ENCODE measurements at places on chromosomes 11 and 22.

DNA sequence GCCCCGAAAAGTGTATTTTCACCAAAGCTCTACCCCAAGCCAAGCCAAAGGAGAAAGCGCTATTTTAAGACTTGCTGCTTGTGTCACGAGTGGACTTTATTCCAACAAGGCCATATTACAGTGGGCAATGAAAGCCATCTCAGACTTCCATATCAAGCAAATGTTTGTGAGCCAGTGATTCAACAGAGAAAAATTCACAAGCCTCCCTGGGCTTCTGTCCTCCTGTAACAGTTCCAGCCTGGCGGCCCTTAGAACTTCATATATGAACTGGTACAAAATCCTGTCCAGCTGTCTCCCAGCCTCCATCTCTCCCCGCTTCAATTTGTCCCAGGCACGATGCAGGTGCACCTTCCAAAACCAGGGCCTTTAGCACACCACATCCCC lies 11.2 kb downstream of the LARGE1 start:
- no peak for DNase-seq

- DNase-seq: no peak
These were observed 226.8 kb upstream of the CHORDC1 start for GRCh38 chr11:90449606-90450005.

- no peak for DNase-seq
These were observed 51.5 kb upstream of the ZBED5 start for GRCh38 chr11:10909141-10909883.

DNA sequence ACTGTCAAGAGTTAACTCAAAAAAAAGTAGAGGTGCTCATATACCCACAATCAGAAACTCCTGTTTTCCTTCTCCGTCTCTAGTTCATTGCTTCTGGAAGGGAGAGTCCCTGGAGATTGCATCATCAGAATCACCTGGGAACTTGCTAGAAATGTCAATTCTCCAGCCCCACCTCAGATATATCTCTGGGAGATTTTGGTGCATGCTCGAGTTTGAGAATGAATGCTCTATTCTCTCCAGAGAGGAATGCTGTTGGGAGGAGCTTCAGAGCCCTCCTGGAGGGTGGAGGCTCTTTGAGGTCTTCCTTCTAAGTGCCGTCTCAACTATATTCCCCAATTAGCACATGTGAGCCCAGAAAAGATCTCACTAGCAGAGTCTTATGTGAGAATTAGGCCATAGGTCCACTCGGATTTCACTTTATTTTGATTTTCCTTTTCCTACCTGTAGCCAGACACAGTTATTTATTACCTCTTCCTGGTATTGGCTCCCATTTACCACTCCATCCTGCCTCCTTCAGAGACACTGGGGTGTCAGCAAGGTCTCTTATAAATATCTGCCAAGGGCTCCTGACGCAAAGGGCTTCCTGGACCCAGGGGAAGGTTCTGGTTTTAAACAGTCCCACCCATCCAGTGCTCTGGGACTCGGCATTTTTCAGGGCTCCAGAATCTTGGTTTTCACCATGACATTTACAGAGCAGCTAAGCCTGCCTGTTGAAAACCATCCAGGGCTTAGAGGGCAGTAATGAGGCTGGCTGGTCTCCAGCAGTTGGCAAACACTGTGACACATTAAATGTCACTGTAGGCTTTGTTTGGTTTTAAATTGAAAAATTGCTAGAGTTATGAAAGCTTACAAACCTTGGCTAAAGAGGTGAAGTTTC lies 136.2 kb downstream of the CD44 start:
- DNase-seq: no peak

DNA sequence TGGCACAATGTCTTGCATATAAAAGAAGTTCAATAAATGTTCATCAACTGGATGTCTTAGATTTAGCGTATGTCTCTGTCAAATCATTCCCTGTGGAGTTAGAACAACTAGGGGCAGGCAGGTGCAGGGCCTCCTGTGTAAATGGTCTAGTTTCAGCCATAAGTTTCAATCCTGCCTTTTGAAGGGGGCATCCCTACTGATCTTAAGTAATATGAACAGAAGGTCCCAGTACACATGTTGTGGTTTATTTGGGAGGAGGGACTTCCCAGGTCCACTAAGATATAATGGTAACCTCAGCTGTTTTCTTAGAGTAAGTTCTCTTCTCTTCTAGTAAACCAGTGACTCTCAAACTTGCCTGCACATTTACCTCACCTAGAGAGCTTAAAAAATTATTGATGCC lies 19.8 kb downstream of the TTC12 start:
- no peak for DNase-seq

All from stimulated activated CD4-positive, alpha-beta T cell treated with anti-CD3 and anti-CD28 coated beads, Interleukin-1b, Interleukin-23, amount 100 ng/mL, for 24 hours (primary cell).